ENCODE measurements at places on chromosomes 2 and 18.

DNA sequence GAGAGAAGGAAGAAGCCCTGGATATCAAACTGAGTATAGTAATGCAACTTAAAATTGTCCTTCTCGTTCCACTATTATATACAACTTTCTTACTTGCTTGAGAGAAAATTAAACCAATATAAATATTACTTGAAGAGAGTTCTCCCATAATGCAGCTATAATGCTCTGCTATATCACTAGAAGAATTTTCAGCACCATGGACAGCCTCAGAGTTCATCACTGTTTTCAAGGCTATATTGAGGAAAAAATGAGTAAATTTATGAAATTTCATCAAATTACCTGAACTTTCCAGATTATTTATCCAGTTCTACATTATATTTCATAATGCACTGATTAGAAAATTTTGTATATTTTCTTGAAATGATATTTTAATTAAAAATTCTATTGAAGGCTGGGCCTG is 1053.5 kb upstream of the FAM98A start:
- DNase-seq = no peak

- no peak for DNase-seq
Measured at GRCh38 chr18:48304906-48305693, 104.1 kb downstream of the ZBTB7C start.

- no peak for DNase-seq
Measured at GRCh38 chr2:214830794-214831346, 21.4 kb upstream of the BARD1 start.

DNA sequence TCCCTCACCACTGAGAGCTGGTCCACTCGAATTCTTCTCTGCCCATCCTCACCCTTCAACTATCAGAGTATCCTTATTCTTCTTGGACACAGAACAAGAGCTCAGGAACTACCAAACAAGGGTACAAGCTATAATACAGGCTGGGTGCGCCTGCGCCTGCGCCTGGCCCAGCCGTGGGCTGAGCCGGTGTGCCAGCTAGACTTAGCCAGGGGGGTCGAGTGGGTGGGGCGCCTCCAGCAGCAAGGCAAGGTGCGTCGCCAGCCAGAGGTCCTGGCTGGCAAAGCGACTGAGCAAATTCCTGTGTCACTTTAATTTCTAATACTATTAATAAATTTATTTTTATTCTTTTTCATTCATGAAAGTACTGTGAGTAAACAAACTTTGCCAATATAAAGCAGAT is 1072.6 kb upstream of the PIK3C3 start:
- no peak for DNase-seq

DNA sequence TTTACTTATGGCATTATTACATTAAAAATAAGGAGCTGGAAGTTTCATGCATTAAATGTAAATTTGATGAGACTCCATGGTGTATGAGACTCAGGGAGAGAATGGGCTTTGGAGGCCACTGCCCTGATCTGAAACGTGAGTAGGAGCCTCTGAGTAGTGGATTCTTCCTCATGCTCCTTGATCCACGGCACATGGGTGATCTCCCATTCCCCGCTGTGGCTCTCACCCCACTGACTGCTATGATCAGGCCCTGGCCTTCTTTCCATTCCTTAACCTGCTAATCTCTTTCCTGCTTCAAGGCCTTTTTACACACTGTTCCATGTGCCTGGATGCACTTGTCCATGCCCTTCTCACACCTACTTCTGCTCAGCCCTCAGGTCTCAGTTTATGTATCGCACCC is 68.4 kb downstream of the SMAD7 start:
- no peak for DNase-seq
